Fibroblast of mammary gland (primary cell): ENCODE measurements at places on chromosomes 13 and 19.
A peak's percentile ranks its signal among the peaks of the same experiment; 100 is the strongest.

DNA sequence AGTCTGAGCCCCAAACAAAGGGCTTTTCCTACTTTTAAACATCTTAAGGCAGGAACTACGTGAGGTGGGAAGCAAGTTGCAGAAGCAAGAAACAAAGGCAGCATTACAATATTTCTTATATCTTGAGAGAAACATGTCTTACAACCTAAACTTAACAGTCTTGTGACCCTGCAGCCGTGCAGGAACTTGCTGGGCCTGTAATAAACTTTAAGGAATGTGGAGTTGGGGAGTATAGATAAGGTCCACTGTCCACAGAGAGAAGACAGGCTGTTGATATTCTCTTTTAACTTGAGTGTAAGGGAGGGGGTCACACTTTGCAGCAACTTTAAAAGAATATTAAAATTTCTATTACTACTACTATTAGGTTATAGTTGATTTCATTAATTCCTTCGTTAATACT is 214.6 kb upstream of the HTR2A start:
- no peak for DNase-seq

DNA sequence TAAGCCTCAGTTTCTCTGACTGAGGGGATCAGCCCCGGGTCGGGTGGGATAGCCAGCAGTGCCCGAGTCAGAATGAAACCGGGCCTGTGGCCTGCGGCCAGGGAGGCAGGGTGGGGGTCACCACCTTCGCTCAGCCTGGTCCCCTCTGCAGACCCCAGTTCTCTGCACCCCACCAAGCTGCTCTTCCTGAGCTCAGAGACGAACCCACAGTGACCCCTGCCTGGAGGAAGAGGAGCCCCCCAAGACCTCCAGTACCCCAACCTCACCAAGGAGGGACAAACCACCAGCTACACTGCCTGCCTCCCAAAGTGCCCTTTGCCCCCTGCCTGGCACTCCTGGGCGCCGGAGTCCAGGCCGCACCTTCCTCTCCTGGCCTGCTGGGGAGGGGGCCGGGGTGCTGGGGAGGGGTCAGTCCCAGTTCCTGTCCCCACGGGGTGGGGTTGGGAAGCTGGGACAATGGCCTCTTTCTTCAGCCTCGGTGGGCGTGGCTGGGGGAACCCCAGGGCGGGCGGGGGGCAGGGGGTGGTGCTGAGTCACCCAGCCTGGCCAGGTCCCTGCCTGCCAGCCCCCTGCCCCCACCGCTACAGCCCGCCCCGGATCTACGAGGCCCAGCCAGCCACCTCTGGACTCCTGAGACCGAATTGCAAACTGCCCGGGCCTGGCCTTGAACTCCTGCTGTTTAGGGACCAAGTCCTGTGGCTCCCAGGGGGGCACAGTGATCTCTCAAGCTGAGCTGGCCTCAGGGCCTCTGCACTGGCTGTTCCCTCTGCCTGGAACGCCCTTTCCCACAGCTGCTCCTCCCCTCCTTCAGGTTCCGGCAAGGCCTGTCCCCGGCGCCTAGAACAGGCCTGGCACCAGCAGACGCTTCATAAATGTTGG is 14.3 kb downstream of the ZBTB7A start:
- DNase-seq, result peak; percentile 85

DNA sequence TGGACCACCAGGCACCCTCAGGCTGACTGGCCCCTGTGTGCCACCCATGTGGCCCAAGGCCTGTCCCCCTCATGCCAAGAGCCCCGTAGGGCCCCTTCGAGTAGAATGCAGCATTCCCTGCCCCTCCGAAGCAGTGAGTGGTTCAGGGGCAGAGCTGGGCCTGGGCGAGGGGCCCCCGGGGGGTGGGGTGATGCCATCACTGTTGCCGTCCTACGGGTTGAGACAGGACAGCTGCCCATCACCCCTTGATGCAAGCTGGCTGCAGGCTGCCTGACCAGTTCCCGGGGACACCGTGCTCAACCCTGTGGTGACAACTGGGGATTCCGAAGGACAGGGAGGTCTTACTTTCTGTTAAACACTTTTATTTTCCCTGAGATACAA is 4.7 kb downstream of the SBNO2 start:
- no peak for DNase-seq

DNA sequence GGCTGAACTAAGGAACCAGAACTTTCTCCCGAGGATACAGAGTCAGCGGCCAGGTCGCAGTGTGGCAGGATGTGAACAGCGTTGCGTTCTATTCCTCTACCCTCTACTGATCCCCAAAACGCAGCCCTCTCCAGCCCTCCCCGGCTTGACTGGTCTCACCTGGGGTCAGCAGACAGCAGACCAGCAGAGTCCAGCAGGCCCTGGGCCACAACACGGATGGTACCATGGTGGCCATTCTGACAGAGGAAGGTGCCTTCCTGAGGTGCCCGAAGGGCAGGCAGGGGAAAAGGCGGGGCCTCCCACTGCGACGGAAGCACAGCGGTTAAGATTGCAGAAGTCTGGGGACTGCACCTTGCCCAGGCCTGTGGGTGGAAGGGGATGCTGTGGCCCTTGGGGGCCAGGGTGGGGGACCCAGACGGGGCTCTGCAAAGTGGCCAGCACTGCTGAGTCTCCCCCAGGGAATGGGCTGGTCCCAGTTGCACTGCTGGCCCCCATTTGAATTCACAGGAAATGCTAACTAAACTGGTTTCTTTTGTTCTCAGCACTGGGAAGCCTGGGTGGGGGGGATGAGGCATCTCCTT is at the start of gene ICAM3:
TSS of gene ICAM3 (minus strand) at position 245 of the 581 bp plus-strand sequence. CDS start at position 235, 10 bp downstream.
- no peak for DNase-seq

GRCh38 chr13:101654883-101655282 is 202.4 kb downstream of the ITGBL1 start:
- DNase-seq, result peak; percentile 71

- peak; percentile 14 for DNase-seq
Measured at GRCh38 chr19:41588497-41589209, 12.7 kb downstream of the CEACAM21 start.

DNA sequence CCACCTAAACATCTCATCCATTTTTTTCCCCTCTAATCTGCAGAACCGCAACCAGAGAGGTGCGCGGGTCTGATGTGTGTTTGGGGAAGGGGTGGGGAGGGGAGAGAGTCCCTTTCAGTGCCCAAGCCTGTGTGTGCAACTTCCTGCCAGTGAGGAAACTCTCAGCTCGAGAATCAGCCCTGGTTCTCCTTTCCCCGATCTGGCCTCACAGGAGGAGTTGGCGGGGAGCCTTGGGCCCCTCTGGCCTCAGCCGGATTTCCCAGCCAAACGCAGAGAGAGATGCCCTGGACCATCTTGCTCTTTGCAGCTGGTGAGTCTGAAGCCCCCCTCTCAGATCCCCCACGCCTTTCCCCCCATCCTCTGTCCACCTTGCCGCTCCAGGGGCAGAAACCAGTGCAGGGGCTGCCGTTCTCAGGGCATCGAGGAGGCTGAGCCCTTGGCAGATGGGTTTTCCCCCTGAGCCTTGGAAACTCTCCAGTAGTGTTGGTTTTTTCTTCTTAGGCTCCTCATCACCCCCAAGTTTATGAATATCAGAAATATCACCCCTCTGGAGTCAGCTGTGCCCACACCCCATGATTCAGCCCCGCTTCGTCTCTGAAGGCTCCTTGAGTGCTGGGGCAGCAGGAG is at the start of gene C19orf38:
TSS of gene C19orf38 (plus strand) at position 186 of the 627 bp plus-strand sequence. CDS start at position 280, 94 bp downstream.
- DNase-seq, result no peak

GRCh38 chr19:461721-462551 is 1.1 kb upstream of the SHC2 start:
- DNase-seq, result no peak

DNA sequence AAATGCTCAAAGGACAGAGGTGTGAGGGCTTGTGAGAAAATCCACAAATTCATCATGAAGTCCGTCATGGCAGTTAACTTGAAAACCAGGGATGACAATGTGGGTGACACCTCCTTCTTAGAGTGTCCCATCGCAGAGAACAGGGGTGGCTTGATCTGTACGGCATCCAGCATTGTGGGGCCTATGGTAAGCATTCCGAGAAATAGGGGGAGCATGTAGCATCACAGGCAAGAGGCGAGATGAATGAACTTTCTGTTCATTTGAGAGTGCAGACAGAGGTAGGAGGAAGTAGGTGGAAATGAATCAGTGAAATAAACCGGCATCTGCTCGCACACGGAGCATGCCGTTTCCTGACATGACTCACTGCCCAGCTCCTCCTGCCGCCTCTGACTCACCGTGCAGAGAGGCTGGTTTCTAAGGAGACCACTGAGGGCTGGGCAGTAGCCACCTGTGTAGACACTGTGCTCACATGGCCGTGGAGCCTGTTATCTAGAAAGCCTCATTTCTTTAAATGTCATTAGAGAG is 339.0 kb downstream of the RFC3 start:
- DNase-seq, result peak; percentile 94

DNA sequence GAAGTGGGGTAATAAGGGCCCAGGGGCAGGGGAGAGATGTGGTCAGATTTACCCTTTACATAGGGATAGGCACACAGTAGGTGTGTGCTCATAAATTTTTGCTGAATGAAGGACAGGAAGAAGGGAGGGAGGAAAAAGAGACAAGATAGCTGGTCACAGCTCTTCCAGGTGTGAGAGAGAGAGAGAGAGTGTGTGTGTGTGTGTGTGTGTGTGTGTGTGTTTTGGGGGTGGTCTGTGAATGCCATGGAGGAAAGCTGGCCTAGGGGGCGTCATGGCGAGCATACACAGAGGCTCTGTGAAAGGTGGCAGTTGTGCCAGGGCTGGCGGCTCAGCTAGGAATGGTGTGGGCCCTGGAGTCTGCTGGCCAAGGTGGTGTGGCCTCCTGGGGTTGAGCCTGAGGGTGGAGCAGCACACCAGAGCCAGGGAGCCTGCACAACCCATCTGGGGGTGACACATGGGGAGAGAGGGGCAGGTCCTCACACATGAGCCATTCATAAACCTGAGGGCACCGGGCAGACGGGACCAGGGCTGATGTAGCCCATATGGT is 6.0 kb upstream of the PRX start:
- no peak for DNase-seq

GRCh38 chr13:102897371-102898138 is 51.7 kb downstream of the ERCC5 start:
- no peak for DNase-seq

DNA sequence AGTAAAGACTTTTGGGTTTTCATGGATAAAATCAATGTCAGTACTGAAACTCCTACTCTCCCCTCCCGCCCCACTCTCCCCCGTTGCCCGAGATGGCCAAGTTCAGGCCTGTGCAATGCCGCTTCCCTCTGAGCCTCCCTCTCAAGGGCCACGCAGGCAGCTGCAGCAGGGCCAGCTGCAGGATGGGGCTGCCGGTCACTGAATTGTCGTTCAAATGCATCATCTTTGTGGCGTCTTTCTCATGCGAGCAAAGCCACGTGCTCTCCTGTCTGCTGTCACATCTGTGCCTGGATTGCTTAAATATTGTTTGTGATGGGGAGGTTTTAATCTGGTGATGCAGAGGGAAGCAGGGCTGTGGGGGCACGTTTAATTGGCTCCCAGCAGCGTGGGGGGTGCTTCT is 26.6 kb downstream of the SHISA2 start:
- no peak for DNase-seq

DNA sequence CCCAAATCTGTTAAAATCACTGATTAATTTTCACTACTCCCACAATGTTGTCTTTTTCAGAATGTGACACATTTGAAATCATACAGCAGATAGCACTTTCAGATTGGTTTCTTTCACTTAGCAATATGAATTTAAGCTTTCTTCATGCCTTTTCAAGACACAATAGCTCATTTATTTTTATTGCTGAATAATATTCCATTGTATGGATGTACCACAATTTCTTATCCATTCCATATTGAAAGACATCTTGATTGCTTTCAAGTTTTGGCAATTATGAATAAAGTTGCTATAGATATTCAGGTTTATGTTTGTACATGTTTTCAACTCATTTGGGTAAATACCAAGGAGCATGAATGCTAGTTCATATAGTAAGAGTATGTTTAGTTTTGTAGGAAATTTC is 2635.6 kb upstream of the PCDH20 start:
- no peak for DNase-seq

DNA sequence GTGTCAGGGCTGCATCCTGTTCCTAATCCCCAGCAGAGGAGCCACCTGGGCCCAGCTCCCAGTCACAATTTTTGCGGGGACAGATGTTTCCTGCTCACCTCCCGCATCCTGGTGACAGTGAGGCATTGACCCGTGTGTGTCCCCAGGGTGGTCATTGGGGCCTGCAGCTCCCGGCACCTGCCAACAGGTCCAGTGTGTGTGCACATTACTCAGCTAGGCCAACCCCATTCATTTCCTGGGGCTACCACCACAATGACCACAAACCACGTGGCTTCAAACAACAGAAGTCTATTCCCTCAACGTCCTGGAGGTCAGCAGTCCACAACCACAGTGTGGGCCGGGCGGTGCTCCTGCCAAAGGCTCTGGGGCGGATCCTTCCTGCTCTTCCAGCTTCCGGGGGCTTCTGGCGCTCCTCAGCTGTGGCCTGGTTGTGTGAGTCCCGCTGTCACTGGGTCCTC is 11.9 kb upstream of the F2RL3 start:
- peak; percentile 62 for DNase-seq

- DNase-seq, result no peak
Measured at GRCh38 chr13:84543962-84544361, 661.7 kb upstream of the SLITRK1 start.

GRCh38 chr13:23950736-23951510 is 53.6 kb upstream of the C1QTNF9B start:
- DNase-seq, result no peak

DNA sequence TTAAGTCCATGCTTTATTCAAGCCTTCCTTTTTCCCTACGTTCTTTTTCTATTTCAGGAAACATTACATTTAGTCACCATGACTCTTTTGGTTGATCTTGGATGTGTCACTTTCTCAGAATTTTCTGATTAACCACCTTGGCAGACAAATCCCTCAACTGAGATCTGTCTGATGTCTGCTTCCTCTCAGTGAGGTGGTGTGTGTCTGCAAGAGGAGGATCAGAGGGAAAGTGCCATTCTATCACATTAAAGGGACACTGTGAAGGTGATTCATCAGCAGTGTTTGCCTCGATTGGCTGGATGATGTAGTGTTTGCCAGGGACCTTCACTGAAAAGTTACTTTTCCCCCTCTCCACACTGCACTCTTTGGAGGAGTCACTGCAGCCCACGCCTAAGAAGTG is 3.0 kb upstream of the CCNP start:
- DNase-seq, result peak; percentile 68

GRCh38 chr13:109348519-109349258 is 437.7 kb downstream of the IRS2 start:
- DNase-seq, result peak; percentile 62

DNA sequence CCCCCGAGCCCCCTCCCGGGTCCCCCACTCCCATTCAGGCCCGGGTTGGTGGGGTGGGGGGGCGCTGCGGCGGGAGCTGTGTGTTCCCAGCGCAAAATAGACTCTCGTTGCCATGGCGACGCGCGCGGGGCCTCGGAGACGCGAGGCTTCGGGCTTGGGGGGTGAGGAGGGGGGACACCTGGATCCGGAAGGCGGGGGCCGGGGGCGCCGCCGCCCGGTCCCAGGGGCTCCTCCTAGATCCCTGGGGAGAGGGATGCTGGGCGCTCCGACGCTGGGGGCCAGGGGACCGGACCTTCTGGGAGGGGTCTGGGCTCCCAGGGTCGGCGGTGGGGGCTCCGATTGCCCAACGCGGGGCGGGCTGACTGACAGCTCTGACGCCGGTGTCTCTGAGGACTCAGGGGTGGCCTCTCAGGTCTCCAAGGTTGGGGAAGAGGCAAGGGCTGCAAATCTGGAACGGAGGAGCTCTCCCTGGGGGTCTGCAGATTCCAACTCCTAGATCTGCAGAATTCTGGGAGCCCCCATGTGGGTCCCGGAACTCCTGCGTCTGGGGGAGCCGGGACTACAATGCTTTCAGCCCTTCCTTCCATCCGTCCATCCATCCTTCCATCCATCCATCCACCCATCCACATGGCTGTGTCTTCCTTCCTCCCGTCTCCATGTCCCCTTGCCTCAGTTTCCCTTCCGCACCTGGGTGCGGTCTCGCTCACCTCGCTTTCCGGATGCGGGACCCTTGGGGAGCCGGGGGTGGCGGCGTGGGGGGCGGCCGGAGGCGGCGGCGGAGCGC is 9.1 kb upstream of the SHISA7 start:
- DNase-seq, result no peak

- DNase-seq, result no peak
Measured at GRCh38 chr19:40921005-40921897, 39.2 kb upstream of the CYP2A7 start.
